CD8-positive, alpha-beta T cell (primary cell): ENCODE measurements at places on chromosomes 4 and X.

GRCh38 chr4:182978152-182978827, 61.1 kb upstream of the DCTD start:
- DNase-seq, result no peak

DNA sequence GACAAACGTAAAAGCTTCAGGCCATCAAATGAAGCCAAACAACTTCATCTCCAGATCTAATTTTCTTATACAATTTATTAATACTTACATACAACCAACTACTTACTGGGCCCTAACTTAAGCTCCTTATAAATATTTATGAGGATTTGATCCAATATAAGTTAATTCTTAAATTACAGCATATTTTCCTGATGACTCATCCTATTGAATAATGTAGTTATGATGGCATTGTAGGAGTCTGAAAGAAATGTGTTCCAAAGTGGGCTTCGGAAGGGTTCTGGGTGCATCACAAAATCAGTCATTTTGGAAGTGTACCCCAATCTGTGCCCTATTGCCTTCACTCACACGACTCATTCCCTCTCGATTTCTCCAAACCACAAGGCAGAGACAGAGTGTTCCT, 455.1 kb upstream of the CTSO start:
- DNase-seq, result no peak

DNA sequence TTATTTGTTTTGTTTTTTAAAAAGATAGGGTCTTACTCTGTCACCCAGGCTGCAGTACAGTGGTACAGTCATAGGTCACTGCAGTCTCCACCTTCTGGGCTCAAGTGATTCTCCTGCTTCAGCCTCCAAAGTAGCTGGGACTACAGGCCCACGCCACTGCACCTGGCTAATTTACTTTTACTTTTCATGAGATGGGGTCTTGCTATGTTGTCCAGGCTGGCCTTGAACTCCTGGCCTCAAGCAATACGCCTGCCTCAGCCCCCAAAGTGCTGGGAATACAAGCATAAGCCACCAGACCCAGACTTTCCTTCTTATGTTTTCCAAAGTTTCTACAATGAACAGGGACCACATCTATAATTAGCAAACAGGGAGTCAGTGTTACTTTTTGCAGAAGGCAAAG, 37.9 kb upstream of the MXD4 start:
- DNase-seq, result no peak

DNA sequence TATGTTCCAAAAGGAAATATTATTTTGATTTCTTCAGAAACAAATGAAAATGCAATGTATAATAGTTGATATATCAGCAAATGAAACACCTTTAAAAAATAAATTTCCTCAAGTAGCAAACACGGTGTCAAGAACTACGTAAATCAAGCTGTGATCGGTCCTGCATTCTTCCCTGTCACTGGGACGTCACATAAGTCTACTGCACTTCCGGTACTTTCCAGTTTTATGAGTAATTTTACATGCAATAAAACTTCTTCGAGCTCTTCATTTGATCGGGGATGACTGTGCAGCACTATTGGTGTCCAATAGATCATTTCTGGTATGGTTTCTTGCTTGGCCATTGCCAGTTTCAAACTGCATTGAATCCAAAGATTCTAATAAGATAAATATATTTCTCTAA, 114.0 kb upstream of the VEGFC start:
- DNase-seq, result no peak

DNA sequence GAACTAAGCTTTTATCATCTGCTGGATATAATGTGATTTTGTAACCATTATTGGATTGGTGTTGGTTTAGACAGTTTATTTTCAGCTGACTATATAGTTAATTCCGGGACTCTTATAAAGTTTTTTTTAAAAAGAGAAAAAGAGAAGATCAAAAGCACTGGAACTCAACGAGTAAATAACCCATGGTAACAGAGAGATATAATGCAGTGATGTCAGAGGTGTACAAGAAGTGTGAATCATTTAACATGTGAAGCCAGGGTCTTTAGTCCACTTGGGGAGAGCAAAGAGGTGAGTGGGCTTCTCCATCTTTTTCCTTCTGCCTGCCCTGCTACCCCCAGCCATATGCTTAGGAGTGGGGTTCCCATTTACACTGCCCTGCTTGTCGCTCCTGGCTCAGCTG, 3.2 kb downstream of the TMEM165 start:
- no peak for DNase-seq

- no peak for DNase-seq
Measured at GRCh38 chr4:147533331-147533730, 52.4 kb downstream of the EDNRA start.

DNA sequence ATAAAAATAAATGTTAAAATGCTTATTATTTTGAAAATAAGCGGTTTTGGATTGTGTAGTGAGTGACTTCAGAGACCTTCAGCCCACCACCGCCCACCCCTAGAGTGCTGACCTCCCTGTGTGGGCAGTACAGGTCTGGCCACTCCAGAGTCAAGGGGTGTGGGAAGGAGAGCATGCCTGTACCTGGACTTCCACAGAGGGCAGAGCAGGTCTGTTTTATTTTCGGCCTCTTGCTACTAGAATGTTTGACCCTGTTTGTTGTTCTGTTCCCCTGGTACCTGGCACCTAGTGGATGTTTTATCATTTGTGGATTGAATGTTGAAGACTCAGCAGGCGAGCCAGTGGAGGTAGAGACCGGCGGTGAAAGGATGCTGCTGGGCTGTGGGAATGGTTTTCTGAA, 14.3 kb downstream of the PIGG start:
- no peak for DNase-seq

DNA sequence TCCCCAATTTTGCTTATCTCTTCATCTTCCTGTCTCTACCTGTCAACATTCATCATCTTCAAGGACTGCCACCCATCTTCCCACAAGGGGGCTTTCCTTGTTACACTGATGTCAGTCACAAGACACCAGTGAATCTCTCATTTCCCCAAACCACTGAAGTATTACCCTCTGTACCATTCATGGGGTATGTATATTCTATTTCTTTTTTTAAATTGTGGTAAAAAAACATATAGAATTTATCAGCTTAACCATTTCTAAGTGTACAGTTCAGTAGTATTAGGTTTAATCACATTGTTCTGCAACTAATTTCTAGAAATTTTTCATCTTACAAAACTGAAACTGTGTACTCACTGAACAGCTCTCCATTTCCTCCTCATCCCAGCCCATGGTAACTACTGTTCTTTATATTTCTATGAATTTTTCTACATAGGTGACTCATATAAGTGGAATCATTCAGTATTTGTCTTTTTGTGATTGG, 98.6 kb downstream of the LARP7 start:
- DNase-seq, result no peak

DNA sequence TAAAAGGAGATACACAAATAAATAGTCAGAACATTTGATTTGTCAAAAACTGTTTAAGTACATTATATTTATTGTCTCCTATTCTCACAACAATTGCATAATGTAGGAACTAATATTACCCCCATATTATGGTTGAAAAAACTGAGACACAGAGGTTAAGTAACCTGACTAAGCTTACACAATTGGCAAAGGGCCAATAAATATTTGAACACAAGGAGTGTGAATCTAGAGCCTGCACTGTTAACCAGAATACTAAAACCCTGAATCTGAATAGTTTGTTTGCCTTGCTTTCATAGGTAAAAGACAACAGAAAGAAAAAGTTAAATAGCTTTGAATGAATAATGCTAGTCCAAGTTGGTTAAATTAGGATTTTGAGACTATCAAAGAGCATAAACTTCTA, 55.2 kb downstream of the IL13RA2 start:
- DNase-seq, result no peak

- no peak for DNase-seq
Measured at GRCh38 chrX:72255445-72255844, 16.6 kb upstream of the ERCC6L start.

- no peak for DNase-seq
Measured at GRCh38 chr4:84901173-84901572, 65.3 kb downstream of the WDFY3 start.

- no peak for DNase-seq
Measured at GRCh38 chr4:176538217-176538925, 218.6 kb downstream of the SPCS3 start.

DNA sequence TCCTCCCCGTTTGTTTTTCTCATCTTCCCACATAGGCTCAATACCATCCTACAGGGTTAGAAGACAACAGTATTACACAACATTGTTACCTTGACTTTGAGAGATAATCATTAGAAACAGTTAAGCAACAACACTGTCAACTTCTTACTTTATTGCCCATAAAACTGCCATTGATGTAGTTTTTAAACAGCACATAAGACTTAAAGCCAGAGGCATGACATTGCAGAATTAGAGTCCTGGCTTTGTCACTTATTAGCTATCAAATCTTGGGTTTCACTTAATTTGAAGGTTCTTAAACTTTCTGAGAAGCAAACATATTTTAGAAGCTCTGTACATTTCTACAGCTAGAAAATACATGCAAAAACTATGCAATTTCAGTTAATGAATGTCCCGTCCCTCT, 41.8 kb downstream of the EIF4E start:
- DNase-seq, result no peak

DNA sequence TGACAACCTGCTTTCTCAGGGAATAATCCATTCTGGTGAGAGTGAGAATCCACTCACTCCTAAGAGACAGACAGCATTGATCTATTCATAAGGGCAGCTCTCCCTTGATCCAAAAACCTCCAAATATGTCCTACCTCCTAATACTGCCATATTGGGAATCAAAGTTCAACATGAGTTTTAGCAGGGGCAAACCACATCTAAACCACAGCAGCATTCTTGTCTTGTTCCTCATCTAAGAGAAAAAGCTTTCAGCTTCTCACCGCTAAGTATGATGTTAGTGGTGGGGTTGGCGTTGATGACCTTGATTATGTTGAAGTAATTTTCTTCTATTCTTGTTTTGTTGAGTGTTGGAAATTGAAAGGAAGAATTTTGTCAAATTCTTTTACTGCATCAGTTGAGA, 69.6 kb downstream of the SERTM2 start:
- DNase-seq, result no peak

GRCh38 chr4:174256277-174256713, 27.2 kb downstream of the FBXO8 start:
- DNase-seq, result no peak

DNA sequence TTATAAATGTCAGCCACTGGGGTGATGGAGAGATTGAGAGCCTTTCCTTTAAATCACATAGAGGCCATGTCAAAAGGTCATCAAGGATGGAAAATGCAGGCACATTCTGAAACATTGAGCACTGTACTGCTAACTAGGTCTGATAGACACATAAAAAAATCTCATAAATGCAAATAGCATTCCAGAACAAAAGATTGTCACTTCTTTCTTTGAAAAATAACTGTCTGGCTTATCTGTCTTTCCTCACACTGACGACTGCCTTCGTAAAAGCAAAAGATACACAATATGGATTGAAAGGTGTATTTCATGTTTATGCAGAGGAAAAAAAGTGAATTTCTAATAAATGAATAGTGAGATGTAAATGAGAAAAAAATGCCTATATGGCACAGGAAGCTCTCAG, 59.9 kb downstream of the PABPC4L start:
- no peak for DNase-seq
